ENCODE measurements at places on chromosomes 12 and 14. TPM values are rescaled to one million over a fixed set of nuclear protein-coding genes. Genes with fewer than 3 reads are reported as not detected.

Gene RIMBP2
- 5.8 TPM for total RNA-seq

Gene PPP1R3E
- total RNA-seq = 6.0 TPM

Gene KRT75
- total RNA-seq = 84.8 TPM

Gene OR6C2
- not detected for total RNA-seq

Gene SPRYD4
- total RNA-seq = 1.4 TPM

Gene FAM234B
- 9.0 TPM for total RNA-seq

Gene COL2A1
- 1.6 TPM for total RNA-seq

- no peak for DNase-seq
Measured at GRCh38 chr14:104998801-104999200, 13.2 kb downstream of the CLBA1 start.

- DNase-seq = no peak
Measured at GRCh38 chr12:122298071-122298748, 31.9 kb upstream of the VPS33A start.

DNA sequence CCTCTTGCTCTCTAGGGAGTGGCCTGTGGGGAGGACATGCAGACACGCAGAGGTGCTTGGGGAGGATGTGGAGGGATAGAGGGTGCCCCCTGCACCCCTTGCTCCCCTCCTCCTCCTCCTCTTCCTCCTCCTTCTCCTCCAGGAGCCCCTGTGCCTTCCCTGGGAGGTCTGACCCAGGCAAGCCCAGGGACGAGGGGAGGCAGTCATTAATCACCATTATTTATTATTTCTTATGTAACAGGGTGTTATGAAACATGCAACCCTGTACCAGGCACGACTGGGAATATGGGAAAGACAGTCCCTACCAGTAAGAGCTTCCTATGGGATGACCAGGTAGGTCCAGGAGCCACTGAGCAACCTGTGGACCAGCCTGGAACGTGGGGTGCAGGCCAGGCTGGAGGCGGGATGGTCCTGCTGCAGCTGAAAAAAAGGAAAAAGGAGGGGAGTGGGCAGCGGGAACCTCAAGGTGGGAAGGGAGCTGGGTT, 22.5 kb upstream of the PGF start:
- DNase-seq = no peak

- DNase-seq = no peak
Measured at GRCh38 chr12:52584156-52584682, 10.6 kb upstream of the KRT74 start.

DNA sequence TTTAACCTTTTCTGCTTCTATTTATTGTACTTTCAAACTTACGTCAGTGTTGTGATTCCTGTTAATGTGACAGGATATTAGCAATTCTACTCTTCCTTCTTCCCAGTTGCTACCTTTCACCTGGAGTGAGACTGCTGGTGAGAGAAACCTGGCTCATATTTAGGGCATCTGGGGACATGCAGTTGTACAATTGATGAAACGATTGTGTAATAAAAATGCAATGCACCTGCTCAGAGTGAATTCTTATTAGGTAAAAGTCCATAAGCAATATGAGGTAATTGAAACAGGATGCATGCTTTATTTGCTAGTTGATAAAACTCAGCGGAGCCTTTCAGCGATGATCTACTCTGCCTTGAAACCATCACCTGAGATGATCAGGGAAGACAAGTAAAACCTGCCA, 116.1 kb upstream of the FBXO33 start:
- no peak for DNase-seq

GRCh38 chr12:5439371-5439771, 7.5 kb downstream of the NTF3 start:
- DNase-seq = no peak

DNA sequence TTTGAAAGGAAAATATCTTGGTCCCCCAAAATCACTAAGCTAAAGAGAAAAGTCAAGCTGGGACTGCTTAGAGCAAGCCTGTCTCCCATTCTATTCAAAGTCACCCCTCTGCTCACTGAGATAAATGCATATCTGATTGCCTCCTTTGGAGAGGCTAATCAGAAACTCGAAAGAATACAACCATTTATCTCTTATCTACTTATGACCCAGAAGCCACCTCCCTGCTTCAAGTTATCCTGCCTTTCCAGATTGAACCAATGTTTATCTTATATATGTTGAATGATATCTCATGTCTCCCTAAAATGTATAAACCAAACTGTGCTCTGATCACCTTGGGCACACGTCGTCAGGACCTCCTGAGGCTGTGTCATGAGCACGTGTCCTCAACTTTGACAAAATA, 14.6 kb upstream of the CCDC196 start:
- no peak for DNase-seq

DNA sequence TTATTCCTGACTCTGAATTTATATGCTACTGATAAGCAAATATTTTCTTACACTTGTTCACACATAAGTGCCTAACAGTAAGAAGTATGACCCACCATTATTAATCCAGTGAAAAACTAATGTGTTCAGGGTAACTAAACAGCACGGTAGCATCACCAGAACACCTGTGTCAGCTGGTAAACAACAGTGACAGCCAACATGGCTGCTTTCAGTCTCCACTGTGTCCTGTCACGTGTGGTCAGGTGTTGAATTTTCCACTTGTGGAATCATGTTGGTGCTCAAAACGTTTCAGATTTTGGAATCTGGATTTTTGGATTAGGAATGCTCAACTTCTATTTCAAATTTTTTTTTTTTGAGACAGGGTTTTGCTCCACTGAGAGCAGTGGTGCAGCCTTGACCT, 14.3 kb upstream of the ATP23 start:
- DNase-seq = no peak

DNA sequence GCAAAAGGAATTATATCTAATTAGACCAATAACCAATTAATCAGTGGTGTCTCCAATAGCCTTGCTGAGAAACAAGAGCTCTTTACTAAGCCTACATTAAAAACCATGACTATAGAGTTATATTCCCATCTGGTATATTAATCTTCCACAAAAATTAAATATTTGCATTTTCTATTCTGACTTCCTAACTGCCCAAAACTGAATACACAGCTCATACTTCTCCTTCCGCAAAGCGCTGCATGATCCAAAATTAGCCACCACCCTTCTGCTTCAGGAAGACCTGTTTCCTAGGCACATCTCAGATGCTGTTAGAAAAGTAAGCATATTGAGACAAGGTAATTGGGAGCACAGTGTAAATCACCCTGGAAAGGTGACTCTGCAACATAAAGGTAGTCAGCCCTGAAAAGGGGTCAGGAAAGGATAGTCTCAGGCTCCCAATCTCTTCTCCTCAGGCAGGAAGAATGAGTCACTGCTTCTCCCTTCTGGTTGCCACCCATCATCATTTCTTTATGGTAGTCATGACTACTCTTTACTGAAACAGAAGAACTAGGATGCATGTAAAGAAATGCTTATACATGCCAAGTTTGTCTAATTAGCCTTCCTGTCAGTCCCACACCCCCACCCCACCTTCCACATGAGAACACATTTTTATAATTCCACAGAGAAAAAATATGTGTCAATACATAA, 54.3 kb downstream of the PLCZ1 start:
- no peak for DNase-seq

DNA sequence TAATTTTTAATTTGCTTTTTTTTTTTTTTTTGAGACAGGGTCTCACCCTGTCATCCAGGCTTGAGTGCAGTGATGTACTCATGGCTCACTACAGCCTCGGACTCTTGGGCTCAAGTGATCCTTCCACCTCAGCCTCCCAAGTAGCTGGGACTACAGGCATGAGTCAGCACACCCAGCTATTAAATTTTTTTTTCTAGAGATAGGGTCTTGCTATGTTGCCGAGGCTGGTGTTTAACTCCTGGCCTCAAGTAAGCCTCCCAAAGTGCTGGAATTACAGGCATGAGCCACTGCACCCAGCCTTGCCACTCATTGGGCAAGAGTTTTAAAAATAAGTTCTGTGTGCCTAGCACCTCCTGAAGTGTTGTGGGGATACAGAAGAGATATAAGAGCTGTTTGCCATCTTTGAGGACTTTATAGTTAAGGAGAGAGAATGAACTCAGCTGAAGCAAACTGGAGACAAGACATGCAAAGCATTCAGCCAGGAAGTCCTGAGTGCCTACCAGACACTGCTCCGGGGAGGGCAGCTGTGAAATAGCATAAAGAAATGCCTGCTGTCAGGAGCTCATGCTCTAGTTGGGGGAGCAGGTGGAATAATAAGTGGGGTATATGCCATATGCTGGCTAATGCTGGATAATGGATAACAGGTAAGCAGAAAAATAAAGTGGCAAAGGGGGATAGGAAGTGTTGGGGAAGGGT, 15.0 kb upstream of the EMP1 start:
- DNase-seq = no peak
